ENCODE measurements at places on chromosomes 16 and 17.

DNA sequence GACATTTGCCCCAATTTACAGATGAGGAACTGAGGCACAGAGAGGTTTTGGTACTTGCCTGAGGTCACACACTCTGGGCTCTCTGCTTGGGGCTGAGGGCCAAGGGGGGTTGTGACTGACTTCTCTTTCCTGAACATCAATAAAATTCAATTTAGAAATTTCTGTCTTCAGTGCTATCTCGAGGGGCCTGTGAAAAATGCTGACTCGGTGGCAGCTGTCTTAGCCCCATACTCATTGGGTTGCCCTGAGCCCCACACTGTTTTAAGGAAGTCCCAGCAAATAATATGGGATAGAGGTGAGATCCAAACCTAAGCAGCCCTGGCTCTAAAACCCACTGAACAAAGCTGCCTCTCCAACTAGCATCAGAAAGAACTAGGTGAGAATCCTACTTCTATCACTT lies 7.0 kb upstream of the BRCA1 start:
- DNase-seq = no peak

GRCh38 chr16:29316761-29317183 lies 89.7 kb downstream of the NPIPB11 start:
- DNase-seq = no peak

DNA sequence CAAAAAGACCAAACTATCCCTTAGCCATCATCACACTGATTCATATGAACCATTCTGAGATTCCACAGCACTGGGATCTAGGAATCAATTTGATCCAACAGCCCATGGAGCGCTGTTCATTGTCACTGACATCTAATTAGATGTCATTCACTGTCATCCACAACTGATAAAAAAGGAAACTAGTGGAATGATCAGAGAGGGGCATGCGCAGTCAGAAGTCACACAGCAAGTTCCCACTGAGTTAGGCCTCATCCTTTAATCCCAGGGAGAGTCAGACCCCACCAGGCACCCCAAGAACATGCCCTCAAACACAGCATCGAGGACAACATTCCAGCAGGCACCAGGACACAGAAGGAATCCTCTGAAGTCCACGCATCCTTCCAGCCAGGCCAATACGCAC lies 88.5 kb downstream of the ZNF423 start:
- DNase-seq = no peak

- no peak for DNase-seq
These were observed at the start of gene SLC7A6 for GRCh38 chr16:68264128-68265077. SLC7A6 (plus strand) TSS chr16:68264526; CDS start chr16:68274727, 10,201 bp downstream.

DNA sequence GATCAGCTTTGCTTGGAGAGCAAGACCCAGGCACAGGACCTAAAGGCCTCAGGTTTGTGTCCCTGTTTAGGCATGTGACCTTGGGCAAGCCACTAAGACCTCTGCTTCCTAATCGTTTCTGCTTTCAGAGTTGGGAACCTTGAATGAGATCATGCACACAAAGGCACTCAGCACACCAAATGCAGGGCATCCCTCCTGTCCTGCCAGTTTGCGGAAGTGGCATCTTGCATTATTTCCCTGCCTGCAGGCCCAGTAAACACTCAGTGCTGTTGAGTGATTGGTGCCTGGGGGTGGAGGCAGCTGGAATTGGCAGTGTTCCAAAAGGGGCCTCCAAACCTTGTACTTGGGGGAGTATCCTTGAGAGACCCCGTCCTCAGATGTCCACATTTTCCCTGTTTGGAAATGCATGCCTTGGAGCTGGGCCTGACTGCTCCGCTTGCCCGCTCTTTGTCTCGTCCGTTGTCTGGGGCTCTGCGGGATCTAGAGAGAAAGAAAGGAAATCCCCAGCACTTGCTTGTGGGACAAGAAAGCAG lies 28.7 kb downstream of the MRM1 start:
- no peak for DNase-seq

GRCh38 chr17:75679706-75680211 lies 12.6 kb downstream of the SAP30BP start:
- no peak for DNase-seq

GRCh38 chr17:57356719-57357391 lies 100.5 kb downstream of the MSI2 start:
- no peak for DNase-seq

DNA sequence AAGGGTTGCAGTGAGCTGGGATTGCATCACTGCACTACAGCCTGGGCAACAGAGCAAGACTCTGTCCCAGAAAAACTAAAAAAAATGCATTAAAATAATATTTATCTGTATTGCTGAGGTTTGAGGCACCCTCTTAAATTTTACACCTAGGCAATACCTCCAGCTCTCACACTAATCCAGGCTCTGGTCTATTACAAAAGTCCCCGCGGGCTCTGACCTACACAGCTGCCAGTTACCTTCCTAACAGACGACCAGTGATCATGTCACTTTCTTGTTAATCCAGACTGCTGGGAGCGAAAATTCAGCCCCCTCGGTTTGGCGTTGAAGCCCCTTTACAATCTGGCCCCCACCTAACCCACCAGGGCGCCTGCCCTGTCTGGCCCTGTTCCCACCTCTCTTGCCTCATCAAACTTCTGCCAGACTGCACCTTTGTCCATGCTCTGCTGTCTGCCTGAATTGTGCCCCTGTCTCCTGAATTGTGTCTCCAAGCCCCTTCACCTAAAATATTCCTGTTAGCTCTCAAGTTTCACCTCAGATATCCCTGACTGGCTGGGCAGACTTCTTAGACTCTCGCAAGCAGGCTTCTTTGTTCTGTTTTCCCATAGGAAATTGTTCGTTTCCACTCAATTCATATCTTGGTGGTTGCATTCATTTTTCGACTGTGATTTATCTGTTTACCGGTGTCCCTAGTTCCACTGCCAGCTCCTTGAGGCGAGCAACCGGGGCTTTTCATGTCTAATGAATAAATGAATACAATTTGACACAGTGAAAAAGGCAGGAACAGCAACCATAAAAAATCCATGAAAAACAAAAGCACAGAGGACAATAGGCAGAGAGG lies 65.9 kb downstream of the PITPNC1 start:
- no peak for DNase-seq

GRCh38 chr16:51271156-51271701 lies 120.2 kb upstream of the SALL1 start:
- no peak for DNase-seq

DNA sequence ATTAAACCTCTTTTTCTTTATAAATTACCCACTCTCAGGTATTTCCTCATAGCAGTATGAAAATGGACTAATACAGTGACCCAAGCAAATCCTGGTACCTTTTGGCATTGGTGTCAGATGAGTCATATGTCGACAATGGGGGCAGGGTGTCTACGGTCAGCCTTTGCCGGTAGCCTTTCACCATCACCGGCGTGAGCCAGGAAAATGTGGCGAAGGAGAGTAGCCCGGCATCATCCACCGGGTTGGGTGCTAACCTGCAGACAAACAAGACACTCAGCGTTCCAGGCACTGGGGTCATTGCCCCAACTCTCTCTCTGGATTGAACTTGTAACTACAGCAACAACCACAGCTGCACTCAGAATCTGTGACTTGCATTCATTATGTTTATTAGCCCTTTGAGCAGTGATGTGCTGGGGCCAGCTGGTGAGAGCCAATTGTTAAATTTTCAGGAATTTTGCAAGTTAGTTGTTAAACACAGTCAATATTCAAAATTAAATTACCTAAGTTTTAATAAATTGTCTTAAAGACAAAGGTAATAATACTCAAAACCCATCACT lies 11.9 kb downstream of the ABCC12 start:
- DNase-seq = no peak

GRCh38 chr16:68200088-68200783 lies 35.7 kb downstream of the ESRP2 start:
- no peak for DNase-seq

Data from fibroblast of skin of left biceps (primary cell).